ENCODE measurements at places on chromosomes 1 and 21.

DNA sequence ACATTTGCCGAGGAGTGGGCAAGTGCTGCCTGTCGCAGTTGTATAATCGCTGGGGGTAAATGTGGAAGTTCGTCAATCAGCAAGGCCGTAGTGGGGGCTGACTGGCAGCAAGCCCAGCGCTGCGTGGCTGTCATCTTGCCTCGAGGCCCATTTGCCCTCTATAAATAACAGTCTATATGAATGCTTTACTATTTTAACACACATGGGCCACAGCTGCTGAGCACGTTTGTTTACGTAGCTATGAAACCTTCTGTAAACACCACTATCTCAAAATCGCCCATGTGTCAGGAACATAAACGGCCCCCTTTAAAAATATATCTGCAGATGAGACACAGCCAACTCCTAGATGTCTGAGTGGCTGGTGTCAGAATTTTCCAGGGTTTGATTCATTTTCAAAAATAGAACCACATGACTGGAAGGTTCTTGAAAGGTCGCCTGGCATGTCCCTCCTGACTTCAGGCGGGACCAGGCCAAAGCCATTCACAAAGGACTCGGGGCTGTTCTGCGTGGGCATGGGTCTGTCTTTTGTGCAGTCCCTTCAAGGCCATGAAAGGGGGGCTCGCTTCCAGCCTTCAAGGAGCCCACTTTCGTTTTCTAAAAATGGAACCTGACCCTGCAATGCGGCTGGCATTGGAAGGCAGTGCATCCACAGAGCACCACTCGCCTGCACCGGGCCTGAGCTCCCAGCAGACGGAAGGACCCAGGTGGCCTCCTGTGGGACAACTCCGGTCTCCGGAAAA is 205.5 kb downstream of the KCNJ6 start:
- DNase-seq = no peak

DNA sequence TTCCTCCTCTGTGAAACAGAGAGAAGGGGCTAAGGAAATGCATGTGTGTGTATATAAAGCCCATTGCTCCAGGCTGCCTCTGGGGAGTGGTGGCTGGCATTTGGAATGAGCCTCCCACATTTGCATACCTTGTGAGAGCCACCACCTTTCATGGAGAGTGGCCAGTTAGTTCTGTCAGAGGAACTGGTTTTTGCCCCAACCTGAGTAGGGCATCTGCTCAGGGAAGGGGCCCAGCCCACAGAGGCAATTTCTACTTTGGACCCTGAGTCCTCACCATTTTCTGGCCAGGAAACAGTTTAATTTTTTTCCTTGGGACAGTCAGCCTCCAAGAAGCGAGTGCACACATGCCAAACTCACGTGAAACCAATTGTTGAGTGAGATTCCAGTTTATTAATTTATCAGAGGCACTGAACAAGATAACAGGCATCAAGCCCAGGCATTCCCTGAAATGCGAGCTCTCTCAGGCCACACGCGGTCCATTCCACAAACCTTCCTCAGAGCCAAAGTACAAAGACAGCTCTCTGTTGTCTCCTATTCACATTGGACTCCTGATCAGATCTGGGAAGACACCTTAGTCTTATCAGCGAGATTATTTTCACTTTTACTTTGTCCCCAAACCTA is 1.0 kb upstream of the SLC6A9 start:
- no peak for DNase-seq

- DNase-seq = no peak
Measured at GRCh38 chr1:213227458-213227857, 176.4 kb downstream of the RPS6KC1 start.

- no peak for DNase-seq
Measured at GRCh38 chr1:39385067-39385988, 106.1 kb upstream of the BMP8A start.

DNA sequence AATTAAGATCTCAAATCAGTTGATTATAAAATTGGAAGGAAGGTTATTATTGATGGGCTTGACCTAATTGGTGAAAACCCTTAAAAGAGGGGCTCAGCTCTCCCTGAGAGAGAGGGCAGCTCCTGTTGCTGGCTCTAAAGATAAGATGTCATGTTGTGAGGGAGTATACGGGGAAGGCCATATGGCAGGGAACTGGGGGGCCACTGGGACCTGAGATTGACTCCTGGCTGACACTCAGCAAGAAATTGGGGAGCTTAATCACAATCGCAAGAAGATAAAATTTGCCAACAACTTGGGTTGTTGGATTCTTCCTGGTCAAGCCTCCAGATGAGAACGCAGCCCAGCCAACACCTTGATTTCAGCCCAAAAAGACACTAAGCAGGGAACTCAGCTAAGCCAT is 69.7 kb upstream of the KCNJ6 start:
- DNase-seq = no peak

DNA sequence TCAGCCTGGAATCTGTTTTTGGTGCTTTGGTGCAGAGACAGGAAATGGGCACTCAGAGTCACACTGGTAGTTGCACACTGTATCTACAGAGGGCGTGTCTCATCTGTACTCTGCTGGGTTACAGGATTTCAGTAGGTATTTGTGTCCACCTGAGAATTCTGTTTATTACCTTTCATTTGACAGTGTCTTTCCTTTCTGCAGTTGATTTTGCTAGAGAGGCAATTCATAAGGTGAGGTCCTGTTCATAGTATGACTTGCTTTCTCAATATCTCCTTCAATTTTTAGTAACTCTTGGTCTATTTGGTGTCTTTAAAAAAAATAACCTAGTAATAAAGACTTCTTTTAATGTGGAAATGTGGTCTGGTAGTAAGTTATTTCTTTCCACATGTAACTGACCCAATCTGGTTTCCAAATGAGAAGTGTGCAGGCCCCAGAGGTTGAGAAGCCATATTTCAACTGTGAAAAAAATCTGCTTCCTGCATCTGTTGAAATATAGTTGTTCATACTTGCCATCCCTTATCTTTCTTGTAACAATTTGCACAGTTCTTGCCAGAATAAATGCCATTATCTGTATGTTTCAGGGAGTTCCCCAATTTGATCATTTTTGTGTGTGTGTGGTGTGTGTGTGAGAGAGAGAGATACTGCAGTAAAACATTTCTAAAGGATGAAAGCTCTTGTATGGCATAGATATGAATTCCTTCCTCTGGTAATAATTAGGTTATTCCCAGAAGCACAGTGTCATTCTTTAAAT is 78.4 kb upstream of the DNAJC6 start:
- no peak for DNase-seq

GRCh38 chr1:60427194-60427593 is 353.6 kb upstream of the C1orf87 start:
- DNase-seq = no peak

DNA sequence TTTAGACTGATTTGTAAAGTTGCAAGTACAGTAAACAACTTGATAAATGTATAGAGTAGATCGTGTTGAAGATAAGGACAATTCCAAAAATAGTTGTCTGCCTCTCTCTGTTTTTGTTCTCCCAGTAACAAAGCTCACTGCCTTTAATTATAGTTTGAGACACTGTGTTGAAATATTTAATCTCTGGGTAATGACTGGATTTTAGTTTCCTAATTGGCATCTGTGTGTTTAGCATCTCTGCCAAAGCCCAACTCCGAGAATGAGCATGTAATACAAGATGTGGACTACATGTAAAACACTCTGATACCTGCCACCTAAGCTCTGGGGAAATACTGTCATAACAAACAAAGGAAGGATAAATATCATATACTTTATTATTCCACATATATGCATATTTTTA is 27.7 kb upstream of the SDE2 start:
- DNase-seq = no peak

DNA sequence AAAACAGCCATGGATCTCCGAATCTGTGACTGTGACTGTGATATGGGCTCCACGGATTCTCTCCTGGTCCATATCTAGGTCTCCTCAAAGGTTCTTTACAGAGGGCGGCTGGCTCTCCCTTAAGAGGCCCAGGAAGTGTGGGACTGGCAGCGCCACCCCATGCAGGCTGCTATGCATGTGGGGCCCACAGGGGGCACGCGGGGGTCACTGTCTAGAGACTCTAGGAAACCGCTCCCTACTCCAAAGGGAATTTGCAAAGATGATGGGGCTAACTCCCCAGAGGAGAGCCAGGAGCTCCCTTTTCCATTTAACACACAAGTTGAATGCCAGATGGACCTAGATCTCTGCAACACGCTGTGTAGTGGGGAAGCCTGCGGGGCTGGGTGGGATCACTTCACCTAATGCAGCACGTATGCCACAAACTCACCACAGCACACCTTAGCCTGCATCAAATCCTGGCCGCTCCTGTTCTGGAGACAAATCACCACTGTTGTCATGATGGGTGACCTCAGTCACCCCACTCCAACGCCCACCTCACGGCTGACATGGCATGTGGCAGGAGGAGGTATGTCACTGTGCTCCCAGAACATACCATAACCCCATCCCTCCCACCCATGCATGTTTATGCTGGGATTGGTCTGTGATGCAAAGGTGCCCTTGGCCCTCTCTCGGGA is 61.7 kb downstream of the SLC45A1 start:
- DNase-seq = no peak

Measured in stromal cell of bone marrow (primary cell).